ENCODE measurements at places on chromosomes 7 and 10.
A peak's percentile ranks its signal among the peaks of the same experiment; 100 is the strongest.

- peak; percentile 12 for DNase-seq
Observed at GRCh38 chr7:10939237-10939910, 34.3 kb upstream of the PHF14 start.

- DNase-seq = peak; percentile 77
Observed at GRCh38 chr10:93435621-93436397, 46.3 kb downstream of the MYOF start.

GRCh38 chr10:89481662-89482061 lies 53.7 kb downstream of the SLC16A12 start:
- no peak for DNase-seq

DNA sequence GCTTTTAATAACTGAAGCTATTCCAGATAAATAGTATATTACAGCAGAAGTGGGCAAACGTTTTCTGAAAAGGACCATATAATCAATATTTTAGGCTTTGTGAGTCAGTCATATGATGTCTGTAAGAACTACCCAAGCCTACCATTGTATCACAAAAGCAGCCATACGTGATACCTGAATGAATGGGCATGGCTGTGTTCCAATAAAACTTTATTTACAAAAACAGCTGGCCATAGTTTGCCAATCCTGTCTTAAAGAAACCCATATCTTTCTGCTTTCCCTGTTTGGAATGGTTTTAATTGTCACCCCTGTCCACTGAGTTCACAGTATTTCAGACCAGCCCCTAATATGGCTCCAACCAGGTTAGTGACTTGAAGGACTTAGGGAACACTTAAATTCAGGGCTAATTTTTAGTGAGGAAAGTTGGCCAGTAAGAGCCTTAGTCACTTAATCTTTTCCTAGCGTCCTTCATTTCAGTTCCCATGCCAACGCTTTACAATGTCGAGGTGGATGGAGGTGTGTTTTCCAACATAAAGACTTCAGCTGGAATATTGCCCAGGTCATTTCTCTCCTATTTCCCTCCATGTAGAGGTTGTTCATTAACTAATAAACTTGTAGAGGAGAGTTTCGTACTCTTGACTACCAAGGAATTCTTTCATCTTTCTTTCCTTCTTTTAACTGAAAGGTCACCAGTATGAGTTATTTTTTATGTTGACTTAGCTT lies 184.5 kb downstream of the TRIL start:
- no peak for DNase-seq

DNA sequence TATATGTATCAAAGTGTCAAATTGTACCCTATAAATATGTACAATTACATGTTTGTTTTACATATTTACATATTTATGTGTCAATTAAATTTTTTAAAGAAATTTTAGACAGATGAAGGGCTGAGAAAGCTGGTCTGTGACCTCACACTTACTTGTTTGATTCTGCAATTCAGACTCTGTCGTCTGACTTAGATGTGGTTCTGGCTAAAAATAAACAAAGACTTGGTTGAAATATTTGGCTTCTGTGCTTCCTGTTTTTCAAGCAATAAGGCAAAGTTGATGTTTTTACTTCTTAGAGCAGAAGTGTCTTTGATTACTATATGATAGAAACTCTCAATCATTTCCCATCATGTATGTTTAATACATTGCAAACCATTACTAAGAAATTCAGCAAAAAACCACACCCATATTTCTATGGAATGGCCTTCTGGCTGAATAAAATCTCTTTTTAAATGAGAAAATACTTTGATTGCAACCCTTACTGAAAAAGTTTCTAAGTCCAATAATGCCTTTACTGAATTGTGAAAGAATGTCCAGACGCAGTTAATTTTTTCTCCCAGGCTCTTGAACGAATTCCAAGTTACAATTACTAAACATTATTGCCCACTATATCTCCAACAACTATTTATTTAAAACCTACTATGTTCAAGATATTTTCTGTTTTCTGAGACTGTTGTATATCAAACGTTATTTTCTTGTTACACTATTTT lies 59.5 kb upstream of the PRKG1 start:
- no peak for DNase-seq

- DNase-seq = peak; percentile 92
Observed at GRCh38 chr10:110138197-110138812, 69.1 kb upstream of the MXI1 start.

DNA sequence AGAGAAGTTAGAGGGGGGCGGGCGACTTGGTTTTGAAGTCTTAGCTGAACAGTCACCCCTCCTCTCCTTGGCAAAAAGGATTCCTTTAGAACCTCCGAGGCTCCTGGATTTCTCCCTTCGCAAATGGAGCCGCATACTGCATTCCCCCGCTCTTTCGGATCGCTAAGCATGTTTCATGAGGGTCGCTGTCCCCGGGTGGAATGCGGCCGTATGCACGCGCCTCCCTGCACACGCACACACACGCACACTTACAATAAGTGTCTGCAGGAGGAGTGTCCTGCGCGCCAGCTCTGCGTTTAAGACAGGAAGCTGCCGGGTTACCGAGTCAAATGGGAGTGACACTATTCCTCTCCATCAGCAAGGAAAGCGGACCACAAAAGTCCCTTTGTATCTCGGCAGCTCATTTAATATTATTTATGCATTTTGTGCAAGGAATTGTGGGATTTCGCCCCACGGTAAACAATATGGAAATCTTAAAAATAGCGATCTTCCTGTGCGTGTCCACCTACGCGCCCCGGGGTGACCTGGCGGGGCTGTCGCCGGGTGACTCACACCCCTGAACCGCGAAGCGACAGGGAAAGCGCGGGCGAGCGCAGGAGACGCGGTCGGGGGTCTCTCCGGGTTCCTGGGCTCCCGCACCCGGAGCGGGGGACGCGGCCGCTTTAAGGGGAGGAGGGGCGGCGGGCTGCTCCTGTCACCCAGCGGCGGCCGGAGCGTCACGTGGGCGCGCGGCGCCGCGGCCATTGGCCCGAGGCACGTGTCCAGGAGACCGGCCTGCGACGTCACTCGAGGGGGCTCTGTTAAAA lies 988 bp upstream of the EN2 start:
- DNase-seq = no peak

- no peak for DNase-seq
Observed at GRCh38 chr10:64518456-64518855, 997.3 kb downstream of the REEP3 start.

- no peak for DNase-seq
Observed at GRCh38 chr7:55055479-55055878, 36.7 kb downstream of the EGFR start.

DNA sequence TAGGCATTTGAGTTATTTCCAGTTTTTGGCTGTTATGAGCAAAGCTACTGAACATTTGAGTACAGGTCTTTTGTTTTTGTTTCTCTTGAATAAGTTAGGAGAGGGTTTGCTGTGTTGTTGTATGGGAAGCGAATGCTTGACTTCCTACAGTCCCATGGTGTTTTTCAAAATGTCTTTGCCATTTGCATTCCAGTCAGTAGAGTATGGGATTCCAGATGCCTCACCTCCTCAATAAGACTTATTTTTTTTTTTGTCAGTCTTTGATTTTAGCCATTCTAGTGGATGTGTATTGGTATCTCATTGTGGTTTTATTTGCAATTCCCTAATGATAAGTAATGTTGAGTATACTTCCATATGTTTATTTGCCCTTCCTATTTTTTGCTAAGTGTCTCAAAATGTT lies 19.4 kb downstream of the CDK13 start:
- DNase-seq = no peak

DNA sequence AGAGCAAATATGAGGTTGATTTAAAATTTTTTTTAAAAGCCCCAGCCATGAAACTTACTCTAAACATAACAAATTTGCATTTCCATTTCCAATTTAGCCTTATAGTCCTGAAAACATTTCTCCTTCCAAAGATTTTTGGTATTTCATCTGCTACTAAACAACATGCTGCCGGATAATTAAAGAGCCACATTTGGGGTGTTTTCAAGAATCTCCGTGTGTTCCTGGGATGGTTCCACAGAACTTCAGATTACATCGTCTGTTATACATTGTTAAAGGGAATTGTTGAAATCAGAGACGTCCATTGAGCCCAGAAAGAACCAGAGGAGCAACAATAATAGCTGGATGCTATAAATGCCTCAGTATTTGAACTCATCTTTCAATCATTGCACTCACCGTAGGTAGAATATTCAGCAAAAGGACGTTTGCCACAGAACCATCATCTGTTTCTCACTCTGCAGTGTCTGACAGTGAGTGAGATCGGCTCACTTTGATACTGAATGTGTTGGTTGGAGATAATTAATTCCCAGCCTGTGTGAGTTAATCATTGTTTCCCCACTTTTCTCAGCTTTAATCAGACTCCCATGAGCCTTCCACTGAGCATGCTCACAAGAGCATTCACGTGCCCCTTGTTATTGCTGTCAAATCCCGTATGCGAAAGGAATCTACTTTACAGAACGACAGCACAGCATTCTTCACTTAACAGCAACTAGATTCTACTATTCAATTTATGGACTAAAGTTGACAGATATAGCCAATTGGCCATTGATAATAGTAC lies 128.4 kb upstream of the PALS2 start:
- no peak for DNase-seq

GRCh38 chr10:81600185-81600584 lies 274.8 kb upstream of the NRG3 start:
- DNase-seq = no peak

DNA sequence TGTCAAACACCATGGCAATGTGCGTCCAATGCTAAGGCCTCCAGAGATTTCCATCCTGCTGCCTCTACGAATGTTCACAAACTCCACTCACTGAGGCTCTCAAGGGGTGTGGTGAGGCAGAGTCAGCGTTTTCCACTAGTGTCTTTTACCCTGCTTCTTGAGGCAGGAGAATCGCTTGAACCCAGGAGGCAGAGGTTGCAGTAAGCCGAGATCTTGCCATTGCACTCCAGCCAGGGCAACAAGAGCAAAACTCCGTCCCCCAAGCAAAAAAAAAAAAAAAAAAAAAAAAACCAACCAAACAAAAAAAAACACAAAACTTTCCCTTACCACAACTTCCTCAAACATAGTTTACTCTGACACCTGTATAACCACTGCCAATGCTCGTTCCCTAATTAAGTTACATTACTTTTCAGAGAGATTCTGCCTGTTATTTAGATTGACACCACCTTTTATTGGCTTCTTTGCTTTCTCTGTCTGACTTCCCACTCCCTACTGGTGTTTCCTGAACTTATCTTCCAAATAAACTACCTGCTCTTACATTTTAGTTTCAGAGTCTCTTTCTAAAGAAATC lies 102.1 kb upstream of the ZNF746 start:
- peak; percentile 70 for DNase-seq

- no peak for DNase-seq
Observed at GRCh38 chr7:82841828-82842227, 320.9 kb downstream of the PCLO start.

GRCh38 chr10:11528286-11528685 lies 83.2 kb downstream of the USP6NL start:
- no peak for DNase-seq

- no peak for DNase-seq
Observed at GRCh38 chr10:30562787-30563186, 66.8 kb downstream of the LYZL2 start.

DNA sequence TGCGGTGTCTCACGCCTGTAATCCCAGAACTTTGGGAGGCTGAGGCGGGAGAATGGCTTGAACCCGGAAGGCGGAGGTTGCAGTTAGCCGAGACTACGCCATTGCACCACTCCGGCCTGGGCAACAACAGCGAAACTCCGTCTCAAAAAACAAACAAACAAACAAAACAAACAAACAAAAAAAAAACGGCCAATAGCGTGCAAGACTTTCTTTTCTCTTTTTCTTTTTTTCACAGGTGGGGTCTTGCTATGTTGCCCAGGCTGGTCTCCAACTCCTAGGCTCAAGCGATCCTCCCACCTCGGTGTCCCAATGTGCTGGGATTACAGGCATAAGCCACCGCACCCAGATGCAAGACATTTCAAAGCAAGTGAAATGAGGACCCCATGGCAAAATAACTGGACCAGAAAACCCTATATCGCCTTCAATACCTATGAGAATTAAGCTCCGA lies 1.6 kb downstream of the PSAP start:
- DNase-seq = no peak

- no peak for DNase-seq
Observed at GRCh38 chr7:30251708-30252329, 32.6 kb upstream of the ZNRF2 start.

- DNase-seq = no peak
Observed at GRCh38 chr7:141679014-141679413, 23.0 kb downstream of the DENND11 start.

DNA sequence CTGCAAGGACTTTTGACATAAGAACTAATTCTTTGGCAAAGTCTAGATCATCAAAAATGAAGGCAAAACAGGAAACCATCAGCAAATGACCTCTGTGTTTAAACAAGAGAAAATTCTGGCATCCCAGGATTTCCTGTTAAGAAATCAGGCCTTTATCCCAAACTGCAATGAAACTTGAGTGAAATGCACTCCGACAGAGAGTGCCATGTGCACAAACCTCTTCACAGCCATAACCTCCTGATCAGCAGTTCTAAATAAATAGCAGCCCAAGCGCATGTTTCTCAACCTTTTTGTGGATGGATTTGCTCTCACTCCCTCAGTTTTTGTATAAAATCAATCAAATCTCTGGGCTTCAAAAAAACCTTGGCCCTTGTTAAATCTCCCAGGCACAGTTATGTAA lies 107.7 kb upstream of the EEPD1 start:
- no peak for DNase-seq

DNA sequence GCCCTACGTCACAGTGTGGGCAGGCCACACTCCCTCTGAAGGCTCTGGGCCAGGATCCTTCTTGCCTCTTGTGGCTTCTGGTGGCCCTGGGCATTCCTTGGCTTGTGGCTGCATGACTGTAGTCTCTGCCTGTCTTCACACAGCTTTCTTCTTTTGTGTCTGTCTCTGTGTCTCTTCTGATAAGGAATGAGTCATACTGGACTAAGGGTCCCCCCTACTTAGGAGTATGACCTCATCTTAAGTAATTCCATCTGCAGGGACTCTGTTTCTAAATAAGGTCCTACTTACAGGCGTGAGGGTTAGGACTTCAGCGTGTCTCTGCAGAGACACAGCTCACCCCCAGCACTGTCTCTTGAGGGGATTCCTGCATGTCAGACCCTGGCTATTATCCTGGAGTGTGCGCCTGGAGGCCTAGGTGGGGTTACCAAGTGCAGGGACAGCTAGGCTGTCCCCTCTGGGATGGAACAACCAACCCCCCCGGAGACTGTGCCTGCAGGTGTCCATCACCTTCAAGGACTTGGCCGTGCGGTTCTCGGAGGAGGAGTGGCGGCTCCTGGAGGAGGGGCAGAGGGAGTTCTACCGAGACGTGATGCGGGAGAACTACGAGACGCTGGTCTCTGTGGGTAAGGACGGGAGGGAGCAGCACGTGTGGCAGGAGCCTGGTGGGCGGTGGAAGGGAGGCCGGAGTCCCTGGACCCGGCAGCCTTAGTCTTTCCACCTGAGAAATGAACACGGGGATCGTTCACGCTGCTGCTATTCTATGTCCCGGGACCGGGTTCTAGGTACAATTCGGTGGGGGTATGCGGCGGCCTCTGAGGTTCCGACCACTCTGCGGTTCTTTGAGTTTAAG lies 54.1 kb downstream of the ZNF467 start:
- no peak for DNase-seq

- no peak for DNase-seq
Observed at GRCh38 chr7:14381306-14381705, 391.8 kb upstream of the ETV1 start.

DNA sequence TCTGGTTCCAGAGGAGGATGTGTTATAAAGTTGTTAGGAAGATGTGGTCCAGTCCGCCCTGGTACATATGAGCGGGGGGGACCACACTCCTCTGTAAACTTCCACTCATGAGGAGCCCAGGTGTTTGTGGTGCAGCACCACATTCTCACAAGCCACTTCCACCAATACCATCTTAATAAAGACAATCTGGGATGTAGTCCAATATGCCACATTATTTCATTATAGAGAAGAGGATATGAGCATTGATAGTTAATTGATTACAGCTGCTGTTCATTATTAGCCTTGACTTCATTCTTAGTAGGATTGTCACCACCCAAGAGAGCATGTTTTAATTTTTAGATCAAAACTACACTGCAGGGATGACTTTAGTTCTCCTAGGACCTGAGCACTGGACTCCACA lies 40.5 kb downstream of the ERCC6 start:
- no peak for DNase-seq
